T-cell (primary cell): ENCODE measurements at places on chromosomes 6 and 20. TPM values are rescaled to one million over a fixed set of nuclear protein-coding genes. Genes with fewer than 3 reads are reported as not detected.
A peak's percentile ranks its signal among the peaks of the same experiment; 100 is the strongest.

- H3K27ac ChIP-seq: no peak overlapping the region
- peaks cover 3% of the 10 kb centered on the region for H3K27me3 ChIP-seq
- no peaks in the 10 kb centered on the region for H3K4me1 ChIP-seq
- H3K4me3 ChIP-seq: no peak overlapping the region
- DNase-seq: no peak
- H3K36me3 ChIP-seq: no peaks in the 10 kb centered on the region
These were observed 18.2 kb downstream of the GNAS-AS1 start for GRCh38 chr20:58832457-58832856.

DNA sequence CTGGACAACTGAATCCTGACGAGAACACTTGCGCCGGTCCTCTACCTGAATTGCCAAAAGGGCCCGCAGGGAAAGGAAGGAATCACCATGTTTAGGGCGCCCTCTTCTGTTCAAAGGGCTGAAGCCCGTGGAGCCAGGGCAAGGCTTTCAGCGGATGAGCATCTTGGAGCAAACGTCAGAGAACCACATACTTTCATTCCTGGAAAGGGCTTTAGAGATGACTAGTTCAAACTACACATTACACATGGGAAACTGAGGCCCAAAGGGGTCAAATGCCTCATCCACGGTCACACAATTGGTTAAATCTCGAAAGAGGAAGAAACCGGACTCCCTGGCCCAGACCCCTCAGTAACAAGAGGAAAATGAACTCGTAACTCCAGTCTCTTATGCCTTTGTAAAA lies 11.5 kb upstream of the ZNF133 start:
- peaks cover 8% of the 10 kb centered on the region for H3K27me3 ChIP-seq
- no peak overlapping the region for H3K27ac ChIP-seq
- DNase-seq: peak; percentile 34
- H3K4me1 ChIP-seq: no peaks in the 10 kb centered on the region

- no peaks in the 10 kb centered on the region for H3K27me3 ChIP-seq
- H3K36me3 ChIP-seq: no peaks in the 10 kb centered on the region
- DNase-seq: no peak
These were observed 126.5 kb downstream of the DTNBP1 start for GRCh38 chr6:15536198-15536955.

DNA sequence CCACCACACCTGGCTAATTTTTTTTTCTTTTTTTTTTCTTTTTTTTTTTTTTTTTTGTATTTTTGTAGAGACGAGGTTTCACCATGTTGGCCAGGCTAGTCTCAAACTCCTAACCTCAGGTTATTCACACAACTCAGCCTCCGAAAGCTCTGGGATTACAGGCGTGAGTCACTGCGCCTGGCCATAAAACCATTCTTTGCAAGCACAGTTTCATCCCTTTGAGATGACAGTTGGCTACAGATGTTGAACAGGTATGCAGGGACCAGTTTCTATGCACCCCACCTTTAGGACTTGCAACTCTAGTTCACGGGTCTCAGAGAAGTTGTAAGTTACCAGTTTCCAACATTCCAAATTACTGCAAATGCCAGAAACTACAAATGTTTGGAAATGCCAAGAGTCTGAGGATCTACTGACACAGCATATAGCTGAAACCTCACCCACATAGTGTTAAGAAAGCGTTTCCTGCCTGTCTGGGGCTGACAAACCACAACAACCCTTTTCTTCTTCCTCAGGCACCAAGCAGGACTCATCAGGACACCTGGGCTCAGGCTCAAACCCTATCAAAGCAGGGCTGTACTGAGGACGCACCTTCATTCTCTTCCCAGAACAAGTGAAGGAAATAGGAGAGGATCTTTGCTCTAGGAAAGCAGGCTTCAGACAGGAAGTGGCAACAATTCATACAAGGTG lies 22.9 kb downstream of the ARHGAP18 start:
- H3K27me3 ChIP-seq: no peaks in the 10 kb centered on the region
- peaks cover 39% of the 10 kb centered on the region for H3K4me1 ChIP-seq
- no peaks in the 10 kb centered on the region for H3K36me3 ChIP-seq
- no peak for DNase-seq
- peak overlapping the region; percentile 28 for H3K27ac ChIP-seq

DNA sequence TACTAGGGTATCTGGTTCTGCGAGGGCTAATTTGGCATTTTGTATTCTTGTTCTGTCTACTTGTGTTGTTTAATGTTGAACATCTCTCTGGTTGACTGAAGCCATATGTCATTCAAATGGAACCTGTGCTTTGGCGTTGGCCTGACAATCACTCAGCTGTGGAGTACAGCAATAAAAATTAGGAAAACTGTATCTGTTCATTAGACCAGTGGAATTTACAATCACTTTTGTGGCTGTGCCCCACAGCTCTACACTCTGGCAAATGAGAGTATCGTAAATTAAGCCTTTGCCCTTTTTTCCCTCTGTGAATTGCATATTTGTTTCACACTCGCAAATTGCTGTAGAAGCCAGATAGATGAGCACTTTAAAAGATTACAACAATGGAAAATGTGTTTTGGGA lies 102.0 kb downstream of the ARID1B start:
- no peak overlapping the region for H3K4me3 ChIP-seq
- H3K27me3 ChIP-seq: no peaks in the 10 kb centered on the region
- peaks cover under 1% of the 10 kb centered on the region for H3K36me3 ChIP-seq
- H3K4me1 ChIP-seq: peaks cover 17% of the 10 kb centered on the region

DNA sequence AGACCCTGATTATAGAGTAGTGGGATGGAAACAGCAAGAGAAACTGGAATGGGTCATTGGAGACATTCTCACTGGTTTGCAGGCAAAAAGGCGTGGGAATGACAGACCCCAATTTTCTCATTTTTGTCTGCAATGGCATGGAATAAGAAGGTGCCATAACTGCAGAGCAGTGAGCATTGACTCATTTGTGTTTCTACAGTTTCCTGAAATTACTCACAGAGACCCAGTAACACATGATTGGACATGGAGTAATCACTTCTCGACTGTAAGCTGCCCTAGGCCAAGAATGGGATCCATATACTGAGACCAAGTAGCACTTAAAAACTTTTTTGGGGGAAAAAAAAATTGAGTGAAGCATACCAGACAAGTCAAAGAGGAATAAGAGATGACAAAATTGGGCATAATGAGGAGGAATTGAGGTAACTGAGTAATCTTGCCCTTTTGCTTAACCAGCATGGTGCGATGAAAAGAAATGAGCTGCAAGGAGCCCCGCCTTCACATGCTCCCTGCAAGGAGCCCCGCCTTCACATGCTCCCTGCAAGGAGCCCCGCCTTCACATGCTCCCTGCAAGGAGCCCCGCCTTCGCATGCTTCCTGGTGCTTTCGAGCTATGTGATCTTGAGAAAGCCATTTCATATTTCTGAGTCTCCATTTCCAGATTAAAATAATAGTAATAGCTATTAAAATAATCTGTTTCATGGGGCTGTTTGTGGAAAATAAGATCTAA lies 44.1 kb downstream of the NHSL1 start:
- peaks cover 12% of the 10 kb centered on the region for H3K4me1 ChIP-seq
- H3K27ac ChIP-seq: peak overlapping the region; percentile 57
- DNase-seq: peak; percentile 44
- H3K4me3 ChIP-seq: no peak overlapping the region
- H3K36me3 ChIP-seq: no peaks in the 10 kb centered on the region
- no peaks in the 10 kb centered on the region for H3K27me3 ChIP-seq

RSPH4A gene
- 0.38 TPM for total RNA-seq

DNA sequence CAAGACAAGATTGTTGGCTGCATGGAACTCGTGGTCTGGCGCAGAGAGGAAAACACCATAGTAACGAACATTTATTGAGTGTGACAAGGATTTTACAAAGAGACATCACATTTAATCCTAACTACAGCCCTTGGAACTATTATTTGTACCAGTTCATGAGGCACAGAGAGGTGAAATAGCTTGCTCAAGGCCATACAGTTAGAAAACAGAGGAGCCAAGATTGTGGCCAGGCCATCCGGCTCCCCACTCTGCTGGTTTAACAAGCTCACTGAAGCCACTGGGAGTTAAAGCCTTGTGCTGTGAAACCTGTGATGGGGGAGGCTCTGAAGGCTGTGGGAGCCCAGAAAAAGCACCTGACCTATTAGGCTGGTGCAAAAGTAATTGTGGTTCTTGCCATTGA lies 74.9 kb upstream of the ZNFX1 start:
- no peak overlapping the region for H3K4me3 ChIP-seq
- peaks cover 2% of the 10 kb centered on the region for H3K4me1 ChIP-seq
- peaks cover 12% of the 10 kb centered on the region for H3K27me3 ChIP-seq
- no peak for DNase-seq

FAM184A gene
- 3.6 TPM for total RNA-seq

GZF1 gene
- total RNA-seq: 25.1 TPM

- H3K4me3 ChIP-seq: no peak overlapping the region
- no peak for DNase-seq
- peaks cover 17% of the 10 kb centered on the region for H3K4me1 ChIP-seq
- peaks cover 19% of the 10 kb centered on the region for H3K27me3 ChIP-seq
- H3K36me3 ChIP-seq: peaks cover 10% of the 10 kb centered on the region
These were observed 2.4 kb upstream of the GNMT start for GRCh38 chr6:42958125-42958524.

DNA sequence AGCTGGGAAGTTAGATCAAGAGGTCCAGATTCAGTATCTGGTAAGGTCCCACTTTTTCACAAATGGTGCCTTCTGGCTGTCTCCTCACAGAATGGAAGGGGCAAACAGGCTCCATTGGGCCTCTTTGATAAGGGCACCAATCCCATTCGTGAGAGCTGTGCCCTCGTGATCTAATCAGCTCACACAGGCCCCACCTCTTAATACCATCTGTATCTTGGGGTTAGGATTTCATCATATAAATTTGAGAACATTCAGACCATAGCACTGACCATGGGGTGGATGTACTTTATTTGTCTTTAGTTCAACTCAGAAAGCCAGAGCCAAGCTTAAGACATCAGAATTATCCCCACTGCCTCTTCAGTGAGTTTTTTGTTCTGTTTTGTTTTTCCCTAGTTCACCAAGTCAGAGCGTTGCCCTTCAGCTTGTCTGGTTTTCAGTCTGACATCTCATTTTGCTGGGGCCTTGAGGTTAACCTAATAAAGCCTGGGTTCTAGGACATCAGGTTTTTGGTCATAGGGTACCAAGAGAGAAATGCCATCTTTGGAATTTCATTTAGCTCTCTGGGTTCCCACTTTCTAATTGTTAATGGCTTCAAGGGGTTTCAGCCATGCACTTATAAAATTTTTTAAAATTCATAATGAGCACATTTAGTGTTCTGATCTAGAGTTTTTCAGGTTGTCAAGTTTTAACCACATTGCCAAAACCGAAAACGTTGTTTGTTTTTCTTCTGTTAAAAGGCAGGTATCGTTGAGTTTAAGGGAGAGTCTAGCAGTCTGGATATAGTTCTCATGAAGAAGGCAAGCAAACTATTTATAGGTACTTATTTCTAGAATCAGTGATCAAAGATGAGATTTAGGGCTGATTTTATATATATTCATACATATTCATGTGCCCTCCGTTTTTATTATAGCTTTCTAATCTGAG lies 19.0 kb downstream of the SENP6 start:
- H3K36me3 ChIP-seq: no peaks in the 10 kb centered on the region
- DNase-seq: no peak
- H3K4me1 ChIP-seq: peaks cover 15% of the 10 kb centered on the region
- no peak overlapping the region for H3K27ac ChIP-seq
- H3K27me3 ChIP-seq: no peaks in the 10 kb centered on the region
- H3K4me3 ChIP-seq: no peak overlapping the region

KIF13A gene
- 0.86 TPM for total RNA-seq

DNA sequence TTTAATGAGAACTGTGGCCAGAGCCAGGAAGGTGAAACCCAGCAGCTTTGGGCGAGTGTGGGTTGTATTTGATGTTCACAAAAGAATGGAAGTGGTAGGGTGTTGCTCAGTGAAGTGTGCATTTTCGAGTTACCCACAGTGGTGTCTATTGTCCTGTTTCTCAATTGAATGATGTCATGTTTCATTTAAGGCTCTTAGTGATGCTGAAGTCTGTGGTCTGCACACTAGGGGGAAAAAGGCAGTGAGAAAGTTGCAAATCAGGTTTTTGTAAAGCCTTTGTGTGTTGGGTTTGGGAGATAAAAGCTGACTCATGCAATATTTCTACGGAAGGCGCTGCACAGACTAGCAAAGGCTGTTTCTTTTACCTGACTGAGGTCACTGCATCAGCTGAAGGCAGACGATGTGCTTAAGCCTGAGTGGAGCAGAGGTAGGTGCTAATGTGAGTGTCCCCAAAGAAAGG lies 121.1 kb downstream of the PLEKHG1 start:
- no peaks in the 10 kb centered on the region for H3K4me1 ChIP-seq
- no peak for DNase-seq
- H3K4me3 ChIP-seq: no peak overlapping the region
- H3K27ac ChIP-seq: no peak overlapping the region
- no peaks in the 10 kb centered on the region for H3K36me3 ChIP-seq

GRCh38 chr20:59448851-59449444 lies 148.5 kb downstream of the EDN3 start:
- DNase-seq: no peak
- H3K4me3 ChIP-seq: no peak overlapping the region
- H3K36me3 ChIP-seq: no peaks in the 10 kb centered on the region
- peaks cover 3% of the 10 kb centered on the region for H3K27me3 ChIP-seq
- H3K4me1 ChIP-seq: no peaks in the 10 kb centered on the region

TRIM40 gene
- total RNA-seq: not detected

GRCh38 chr6:165098165-165098564 lies 211.2 kb downstream of the C6orf118 start:
- H3K27me3 ChIP-seq: no peaks in the 10 kb centered on the region
- no peak overlapping the region for H3K4me3 ChIP-seq
- H3K36me3 ChIP-seq: no peaks in the 10 kb centered on the region
- no peaks in the 10 kb centered on the region for H3K4me1 ChIP-seq

CST3 gene
- total RNA-seq: 5.1 TPM

- H3K36me3 ChIP-seq: no peaks in the 10 kb centered on the region
- no peak overlapping the region for H3K4me3 ChIP-seq
- H3K27ac ChIP-seq: no peak overlapping the region
- H3K27me3 ChIP-seq: no peaks in the 10 kb centered on the region
- H3K4me1 ChIP-seq: peaks cover 9% of the 10 kb centered on the region
These were observed 119.4 kb upstream of the ASF1A start for GRCh38 chr6:118774581-118774980.

MEI4 gene
- not detected for total RNA-seq

PM20D2 gene
- 7.5 TPM for total RNA-seq

GRCh38 chr6:144377586-144378210 lies 92.6 kb downstream of the UTRN start:
- H3K27ac ChIP-seq: no peak overlapping the region
- H3K4me3 ChIP-seq: no peak overlapping the region
- H3K27me3 ChIP-seq: no peaks in the 10 kb centered on the region
- no peaks in the 10 kb centered on the region for H3K36me3 ChIP-seq

DNA sequence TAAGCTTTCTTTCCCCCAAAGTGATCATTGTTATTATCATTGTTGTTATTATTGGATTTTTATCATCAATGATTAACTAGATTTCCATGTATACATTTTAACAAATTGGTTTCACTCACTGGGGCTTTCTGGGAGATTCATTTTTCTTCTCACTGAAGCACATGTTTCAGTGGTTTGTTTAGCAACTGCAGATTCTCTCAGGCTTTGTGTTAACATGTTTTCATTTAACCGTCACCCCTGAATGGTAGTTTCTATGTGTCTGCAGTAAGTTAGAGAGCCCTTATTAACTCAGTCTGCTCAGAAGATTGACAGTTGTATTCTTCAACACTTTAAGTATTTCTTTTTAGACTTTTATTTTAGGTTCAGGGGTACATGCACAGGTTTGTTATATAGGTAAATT lies 12.4 kb downstream of the ZKSCAN4 start:
- no peaks in the 10 kb centered on the region for H3K4me1 ChIP-seq
- DNase-seq: no peak
- peaks cover 8% of the 10 kb centered on the region for H3K36me3 ChIP-seq
- H3K4me3 ChIP-seq: no peak overlapping the region
- no peak overlapping the region for H3K27ac ChIP-seq
- no peaks in the 10 kb centered on the region for H3K27me3 ChIP-seq
